Stimulated activated CD4-positive, alpha-beta T cell treated with anti-CD3 and anti-CD28 coated beads, TNF-alpha, amount 100 ng/mL, for 1 hour (primary cell): ENCODE measurements at places on chromosomes 11 and 22.
A peak's percentile ranks its signal among the peaks of the same experiment; 100 is the strongest.

DNA sequence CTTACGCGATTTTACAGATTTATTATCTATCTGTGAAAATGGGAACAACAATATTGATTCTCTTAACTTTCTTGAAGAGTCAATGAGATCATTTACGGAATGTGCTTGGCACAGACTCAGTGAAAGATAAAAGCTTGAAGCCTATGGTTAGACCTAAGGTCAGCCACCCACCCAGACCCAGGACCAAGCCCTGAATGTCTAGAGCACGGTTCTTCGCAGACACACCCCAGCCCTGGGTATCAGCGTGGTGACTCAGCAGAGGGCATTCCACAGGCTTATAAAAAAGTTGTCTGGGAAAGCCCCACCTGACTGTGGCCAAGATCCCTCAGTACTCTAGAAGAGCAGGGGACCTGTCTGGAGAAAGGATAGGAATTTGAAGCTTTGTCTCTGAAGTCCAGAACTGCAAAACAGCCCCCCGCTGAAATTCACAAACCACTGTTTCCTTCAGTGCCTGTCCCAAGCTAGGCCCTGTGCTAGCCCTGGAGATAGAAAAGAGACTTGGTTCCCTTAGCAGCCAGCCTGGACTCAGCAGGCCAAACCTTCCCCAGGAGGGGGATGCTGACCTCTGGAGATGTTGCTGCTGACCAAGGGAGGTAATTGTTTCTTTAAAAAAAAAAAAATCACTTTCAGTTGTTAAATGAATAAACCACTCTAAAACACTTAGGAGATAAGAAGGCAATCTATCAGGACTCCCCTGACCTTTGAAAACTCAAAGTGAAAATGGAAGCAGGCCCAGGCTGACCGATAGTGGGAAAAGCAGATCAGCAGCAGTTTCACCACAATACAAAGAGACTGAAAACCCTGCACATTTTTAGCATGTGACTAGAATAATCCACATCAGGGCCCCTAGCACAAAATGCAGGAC lies 114.0 kb downstream of the ABTB2 start:
- DNase-seq = no peak

GRCh38 chr11:96254087-96254486 lies 88.9 kb downstream of the MAML2 start:
- DNase-seq = no peak

DNA sequence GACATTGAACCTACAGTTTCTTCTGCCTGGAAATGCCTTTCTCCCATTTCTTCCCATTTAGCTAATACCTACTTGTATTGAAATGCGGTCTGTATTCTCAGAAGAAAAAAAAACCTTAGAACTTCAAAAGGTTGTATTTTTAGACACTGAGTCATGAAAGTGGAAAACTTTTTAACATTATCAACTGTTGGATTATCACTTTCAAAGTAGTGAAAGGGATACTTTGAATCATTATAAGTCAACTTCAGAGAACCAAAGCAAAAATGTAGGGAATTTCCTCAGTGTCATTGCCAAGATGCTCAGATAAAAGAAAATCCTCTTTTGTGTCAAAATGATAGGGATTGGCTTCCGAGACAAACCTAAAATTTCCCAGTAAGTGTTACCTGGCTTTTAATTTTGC lies 6.6 kb downstream of the HOATZ start:
- DNase-seq = no peak

- DNase-seq = no peak
These were observed 69.1 kb upstream of the ADSL start for GRCh38 chr22:40276996-40277823.

- no peak for DNase-seq
These were observed 218.8 kb downstream of the PGR start for GRCh38 chr11:100910808-100911207.

- no peak for DNase-seq
These were observed 98.3 kb downstream of the ARHGAP42 start for GRCh38 chr11:100785148-100785983.

GRCh38 chr11:126280595-126280994 lies 2.3 kb upstream of the TIRAP start:
- DNase-seq = no peak

DNA sequence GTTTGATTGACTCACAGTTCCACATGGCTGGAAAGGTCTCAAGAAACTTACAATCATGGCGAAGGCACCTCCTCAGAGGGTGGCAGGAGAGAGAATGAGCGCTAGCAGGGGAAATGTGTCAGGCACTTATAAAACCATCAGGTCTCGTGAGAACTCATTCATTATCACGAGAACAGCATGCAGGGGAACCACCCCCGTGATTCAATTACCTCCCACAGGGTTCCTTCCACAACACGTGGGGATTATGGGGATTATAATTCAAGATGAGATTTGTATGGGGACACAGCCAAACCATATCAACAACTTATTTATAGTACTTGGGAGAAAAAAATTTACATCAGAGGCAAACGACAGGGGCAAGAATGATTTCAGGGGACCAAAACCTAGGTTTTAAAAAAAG lies 3.0 kb downstream of the ME3 start:
- DNase-seq = no peak

DNA sequence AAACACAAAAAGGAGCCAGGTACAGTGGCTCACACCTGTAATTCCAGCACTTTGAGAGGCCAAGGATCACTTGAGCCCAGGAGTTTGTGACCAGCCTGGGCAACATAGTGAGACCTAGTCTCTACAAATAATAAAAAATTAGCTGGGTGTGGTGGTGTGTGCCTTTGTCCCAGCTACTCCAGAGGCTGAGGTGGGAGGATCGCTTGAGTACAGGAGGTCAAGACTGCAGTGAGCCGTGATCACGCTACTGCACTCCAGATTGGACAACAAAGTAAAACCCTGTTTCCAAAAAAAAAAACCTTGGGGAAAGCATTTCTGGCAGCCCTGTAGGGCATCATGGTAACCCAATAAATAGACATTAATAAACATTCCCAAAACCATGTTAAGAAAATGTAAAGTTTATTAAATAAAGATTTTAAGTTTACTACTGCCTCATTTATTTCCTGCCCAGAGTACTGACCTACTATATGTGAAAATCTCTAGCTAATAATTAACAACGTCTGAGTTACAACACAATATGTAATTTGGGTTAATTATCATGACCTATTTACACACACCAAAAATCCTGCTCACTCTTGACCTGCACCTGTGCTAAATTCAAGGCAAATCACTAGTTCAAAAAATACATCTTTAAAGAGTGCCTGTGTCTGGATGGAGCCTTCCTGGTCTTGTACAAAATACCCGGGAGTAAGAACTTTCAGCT lies 8.4 kb downstream of the EEF1G start:
- no peak for DNase-seq

GRCh38 chr11:93289782-93290463 lies 40.6 kb upstream of the DEUP1 start:
- no peak for DNase-seq

DNA sequence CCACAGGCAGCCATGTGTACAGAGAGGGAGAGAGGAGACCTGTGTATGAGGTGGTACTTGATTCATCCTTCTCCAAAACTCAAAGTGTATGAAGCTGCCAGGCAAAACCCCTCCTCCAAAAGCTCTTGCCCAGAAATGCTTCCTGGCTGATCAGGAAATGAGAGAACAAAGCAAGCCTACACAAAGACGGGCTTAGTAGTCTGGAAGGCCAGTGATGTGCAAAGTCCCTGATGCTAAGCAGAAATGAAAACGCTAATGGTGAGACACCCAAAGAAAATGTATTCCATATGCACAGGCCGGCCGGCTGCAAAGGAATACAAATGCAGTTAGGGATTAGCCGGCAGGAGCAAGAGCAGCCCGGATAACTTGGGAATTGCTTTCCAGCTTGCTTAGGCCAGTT lies 234.9 kb upstream of the CADM1 start:
- DNase-seq = no peak

DNA sequence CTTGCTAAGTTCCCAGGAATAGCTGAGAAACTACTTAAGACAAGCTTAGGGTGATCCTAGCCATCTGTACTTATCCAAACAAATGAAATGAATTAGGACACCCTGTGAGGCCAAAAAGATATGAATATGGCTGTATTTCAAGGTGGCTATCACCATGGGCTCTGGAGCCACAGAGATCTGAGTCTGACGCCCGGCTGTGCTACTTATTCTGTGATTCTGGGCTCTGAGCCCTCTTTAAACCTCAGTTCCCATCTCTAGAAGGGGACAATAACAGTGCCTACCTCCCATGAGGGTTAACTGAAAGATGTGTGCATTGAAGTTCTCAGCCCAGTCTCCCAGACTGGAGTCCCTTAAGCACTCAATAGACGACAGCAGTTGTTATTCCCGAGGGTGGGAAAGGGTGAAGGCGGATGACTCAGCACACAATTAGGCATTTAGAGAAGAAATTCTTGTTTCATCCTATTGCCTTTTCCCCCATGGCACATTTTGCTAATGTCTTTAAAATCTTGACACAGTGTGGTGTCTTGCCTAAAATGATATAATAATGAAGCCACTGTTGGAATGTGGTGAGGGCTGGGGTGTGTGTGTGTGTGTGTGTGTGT lies 132.5 kb downstream of the ADAMTS15 start:
- no peak for DNase-seq

- DNase-seq = no peak
These were observed 13.6 kb downstream of the TIMP3 start for GRCh38 chr22:32815059-32815458.

DNA sequence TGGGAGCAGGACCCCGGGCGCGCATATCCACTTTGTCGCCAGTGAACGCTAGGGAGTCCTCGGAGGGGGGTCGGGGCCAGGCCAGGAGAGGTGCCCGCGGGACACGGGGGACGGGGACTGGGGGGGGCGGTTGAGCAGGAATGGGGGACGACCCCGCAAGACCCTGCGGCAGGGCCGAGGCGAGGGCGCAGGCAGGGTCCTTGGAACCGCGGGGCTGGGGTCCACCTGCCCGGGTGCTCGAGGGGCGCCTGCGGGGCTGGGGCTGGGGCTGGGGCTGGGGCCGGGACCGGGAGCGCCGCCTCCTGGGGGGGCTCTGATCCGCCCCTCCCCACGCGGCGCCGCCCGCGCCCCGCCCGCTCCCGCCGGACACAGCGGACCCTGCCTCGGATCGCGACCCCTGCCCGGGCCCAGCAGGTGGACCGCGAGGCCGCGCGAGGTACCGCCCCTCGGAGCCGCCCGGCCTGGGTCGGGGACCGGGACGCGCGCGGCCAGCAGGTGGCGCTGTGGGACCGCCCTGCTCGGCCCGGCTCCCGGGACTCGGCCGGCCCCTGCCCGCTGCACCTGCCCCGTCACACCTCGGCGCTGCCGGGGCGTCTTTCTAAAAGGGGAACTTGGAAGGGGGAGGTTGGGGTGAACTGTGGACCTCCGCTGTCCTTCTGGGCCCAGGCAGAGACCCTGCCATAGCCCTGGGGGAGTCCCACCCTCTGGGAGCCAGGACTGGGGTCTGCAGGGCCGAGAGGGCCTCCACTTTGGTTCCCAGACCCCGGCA lies 11.0 kb downstream of the CRELD2 start:
- peak; percentile 69 for DNase-seq

- DNase-seq = no peak
These were observed 43.5 kb downstream of the ST14 start for GRCh38 chr11:130202818-130203689.

- no peak for DNase-seq
These were observed 59.0 kb downstream of the CEP57 start for GRCh38 chr11:95849087-95849825.

DNA sequence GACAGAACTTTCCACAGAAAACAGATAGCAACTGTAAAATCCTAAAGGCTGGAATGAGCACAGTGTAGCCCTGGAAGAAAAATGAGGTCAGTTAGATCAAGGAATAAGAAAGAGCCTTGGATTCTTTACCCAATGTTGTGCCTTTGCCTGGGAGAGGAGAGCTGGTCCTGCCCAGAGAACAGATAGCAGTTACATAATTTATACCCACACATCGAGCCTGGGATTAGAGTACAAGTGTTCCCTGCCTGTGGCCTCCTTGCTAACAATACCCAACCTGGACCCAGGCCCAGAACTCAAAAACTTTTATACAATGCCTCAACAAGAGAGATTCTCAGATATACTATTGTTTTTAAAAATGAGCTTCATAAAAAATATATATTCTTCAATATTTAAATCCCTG lies 1998.4 kb downstream of the LRRC4C start:
- no peak for DNase-seq

DNA sequence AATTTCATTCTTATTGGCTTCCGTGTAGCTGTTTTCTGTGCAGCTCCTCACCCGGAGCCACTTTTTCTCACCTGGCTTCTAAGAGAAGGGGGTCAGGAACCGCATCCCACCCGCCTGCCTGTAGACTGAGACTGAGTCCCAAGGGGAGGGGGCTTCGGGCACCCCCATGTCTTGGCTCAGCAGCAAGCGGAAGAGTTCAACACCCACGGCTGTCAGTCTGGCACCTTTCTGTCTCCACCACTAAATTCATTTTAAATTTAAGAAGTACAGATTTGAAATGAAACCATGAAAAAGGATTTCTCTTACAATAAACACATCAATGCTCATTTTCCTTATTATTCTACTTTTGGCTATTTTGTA lies 66.7 kb downstream of the EFCAB6 start:
- DNase-seq = no peak

DNA sequence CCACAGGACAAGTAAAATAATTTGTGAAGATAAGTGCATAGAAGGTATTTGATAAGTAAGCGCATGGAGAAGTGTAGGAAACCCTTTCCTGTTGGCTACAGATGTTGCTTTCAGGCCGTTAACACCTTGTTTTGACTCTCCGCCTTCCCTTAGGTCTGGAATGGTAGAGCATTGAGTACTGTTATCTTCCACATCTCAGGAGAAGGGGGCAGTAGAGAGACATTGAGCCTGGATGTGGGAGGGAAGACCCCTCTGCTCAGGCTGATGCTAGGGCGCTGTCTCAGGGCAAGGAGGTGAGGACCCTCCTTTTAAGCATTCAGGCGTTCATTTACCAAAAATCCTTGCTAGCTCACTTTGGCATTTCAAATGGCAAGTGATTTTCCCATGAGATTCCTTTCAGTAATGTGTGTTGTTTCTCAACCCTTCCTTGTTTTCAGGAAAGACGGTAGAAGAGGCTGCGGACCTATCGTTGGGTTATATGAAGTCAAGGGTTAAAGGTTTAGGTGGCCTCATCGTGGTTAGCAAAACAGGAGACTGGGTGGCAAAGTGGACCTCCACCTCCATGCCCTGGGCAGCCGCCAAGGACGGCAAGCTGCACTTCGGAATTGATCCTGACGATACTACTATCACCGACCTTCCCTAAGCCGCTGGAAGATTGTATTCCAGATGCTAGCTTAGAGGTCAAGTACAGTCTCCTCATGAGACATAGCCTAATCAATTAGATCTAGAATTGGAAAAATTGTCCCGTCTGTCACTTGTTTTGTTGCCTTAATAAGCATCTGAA lies 27.0 kb upstream of the SCGB1A1 start:
- DNase-seq = no peak

DNA sequence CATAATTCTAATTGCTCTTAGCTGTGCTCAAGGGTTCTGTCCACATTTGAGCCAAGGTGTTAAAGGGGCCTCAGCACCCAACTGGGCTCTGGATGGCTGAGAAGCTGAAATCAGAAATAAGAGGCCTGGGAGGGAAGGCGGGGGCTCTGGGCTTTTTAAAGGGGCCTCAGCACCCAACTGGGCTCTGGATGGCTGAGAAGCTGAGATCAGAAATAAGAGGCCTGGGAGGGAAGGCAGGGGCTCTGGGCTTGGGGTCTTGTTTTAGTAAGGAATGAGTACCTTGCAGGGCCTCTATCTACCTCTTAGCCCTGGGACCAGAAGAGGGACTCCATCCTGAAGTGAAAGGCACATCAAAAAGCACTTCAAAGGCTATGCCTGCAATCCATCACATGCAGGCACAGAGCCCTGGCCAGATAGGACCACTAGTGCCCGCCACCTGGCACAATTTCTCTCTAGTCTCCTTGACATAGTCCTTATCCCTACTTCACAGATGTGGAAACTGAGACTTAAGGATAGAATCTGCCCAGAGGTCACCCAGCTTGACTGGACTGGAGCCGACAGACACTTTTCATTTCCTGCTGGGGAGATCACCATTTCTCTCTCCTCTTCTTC lies 35.6 kb downstream of the DKK3 start:
- DNase-seq = no peak
